ENCODE measurements at places on chromosomes 11 and 22.

DNA sequence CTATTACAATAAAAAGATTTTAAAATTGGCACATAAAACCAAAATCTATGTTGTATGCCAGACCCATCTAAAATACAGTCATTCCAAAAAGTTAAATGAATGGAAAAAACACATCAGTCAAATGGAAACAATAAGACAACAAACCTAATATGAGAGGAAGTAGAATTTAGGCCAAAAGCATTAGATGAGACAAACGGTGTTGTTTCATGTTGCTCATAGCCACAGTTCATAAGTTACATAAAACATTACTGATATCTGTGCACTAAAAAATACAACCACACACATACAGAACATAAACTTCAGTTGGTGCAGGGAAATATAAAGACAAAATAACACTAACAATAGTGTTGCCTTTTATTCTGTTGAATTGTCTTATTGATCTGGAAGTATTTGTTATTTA, 661.9 kb downstream of the CNTN5 start:
- no peak for DNase-seq

DNA sequence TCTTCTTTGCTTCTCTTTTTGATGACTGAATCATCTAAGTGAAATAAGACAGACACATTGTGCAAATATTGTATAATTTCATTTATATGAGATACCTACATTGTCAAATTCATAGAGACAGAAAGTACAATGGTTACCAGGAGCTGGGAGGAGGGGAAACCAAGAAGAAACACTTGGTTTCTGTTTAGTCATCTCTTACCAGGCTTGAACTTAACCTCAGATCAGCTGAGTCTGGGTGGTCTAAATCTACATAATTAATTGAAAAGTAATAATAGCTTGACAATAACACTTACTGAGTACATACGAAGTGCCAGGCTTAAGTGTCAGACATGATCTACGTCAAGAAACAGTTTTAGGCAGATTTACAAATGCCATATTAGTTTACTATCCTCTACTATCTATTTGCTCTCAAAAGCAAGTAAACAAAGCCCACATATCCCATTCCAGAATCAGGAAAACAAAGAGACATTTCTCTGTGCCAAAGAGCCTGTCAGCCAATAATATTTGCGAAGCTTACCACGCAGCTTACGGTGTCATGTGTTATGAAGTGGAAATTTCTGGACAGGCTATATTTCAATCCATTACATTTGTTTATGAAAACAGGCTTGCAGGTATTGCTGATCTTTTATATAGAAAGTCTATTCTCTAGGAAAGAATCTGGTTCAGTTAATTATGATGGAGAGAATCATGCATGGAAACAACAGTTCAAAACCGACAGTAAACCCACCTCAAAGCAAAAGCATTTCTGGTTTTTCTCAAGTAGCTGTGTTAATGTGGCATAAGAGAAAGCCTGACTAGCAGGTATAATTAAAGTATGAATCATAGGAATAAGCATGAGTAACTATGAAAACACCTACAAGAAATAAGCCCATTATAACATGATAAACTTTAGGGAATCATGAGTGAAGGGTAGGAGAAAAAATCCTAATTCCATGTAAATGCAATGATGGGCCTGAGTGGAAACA, 2.7 kb upstream of the ARHGAP42 start:
- DNase-seq = no peak

DNA sequence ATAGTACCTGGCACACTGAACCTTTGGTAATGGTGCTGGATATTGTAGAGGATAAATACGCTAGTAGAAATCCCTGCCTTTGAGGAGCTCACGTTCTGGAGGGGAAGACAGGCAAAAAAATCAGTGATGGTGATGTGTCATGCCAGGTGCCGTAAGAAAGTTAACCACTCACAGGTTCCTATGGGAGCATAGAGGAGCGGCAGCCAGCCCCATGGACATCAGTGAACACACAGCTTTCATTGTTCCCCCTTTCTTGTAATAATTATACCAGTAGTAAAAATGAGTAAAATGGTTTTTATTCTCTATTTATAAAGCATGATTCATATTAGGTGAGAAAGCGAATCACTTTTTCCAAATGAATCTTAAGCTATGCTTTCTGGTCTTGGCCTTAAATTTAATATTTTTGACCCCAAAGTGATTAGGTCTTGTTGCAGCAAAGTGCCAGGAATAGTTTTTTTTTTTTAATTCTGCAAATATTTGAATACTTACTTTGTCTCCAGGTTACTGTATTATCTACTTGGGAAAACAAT, 57.9 kb downstream of the UVRAG start:
- no peak for DNase-seq

- no peak for DNase-seq
Measured at GRCh38 chr22:35605369-35605680, 11.8 kb downstream of the MB start.

DNA sequence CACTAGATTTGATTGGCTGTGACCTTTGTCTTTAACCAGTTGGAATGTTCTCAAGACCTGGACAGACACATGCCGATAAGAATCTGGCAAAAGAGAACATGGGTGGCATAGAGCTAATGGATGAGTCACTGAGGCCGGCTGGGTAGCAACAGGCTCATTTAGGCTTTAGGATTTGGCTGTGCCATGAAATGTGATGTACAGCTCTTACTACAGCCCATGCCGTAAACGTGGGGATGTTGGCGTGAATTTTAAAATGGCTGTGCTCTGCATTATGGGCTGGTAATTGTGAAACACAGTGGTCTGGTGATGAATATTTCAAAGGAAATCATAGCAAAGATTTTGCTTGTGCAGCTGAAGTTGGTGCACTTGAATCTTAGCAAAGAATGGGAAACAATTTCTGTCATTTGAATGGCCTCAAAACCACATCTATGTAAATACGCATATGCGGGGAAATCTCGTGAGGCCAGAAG, 332.4 kb downstream of the TBC1D22A start:
- no peak for DNase-seq

DNA sequence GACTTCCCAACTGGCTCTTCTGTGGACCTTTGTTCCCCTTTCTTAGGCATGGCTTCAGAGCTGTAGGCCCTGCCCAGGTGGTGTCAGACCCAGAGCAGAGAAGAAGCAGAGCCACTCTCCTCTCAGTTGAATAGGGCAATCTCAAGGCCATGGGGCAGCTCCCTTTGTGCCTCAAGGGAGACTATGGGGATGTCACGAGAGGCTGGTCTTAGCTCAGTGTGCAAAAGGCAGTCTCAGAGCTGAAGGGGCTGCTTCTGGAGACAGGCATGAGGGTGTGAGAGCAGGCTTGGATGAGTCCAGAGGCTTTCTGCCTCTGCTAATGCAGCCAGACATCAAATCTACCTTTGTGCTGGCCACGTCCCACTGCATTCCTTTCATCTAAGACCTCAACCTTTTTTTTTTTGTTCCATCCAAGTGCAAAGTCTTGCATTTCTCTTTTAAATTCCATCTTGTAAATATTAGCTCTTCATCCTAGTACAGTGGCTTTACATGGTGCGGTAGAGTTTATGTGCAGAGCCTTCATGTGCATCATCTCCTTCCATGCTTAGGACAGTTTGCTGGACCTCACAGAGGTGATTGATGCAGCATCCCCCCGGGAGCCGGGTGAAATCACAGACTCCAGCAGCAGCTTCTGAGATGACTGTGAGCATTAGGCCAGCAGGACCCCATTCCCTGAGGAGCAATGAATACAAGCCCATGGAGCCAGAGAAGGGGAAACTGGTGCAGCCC, 34.2 kb upstream of the FCHSD2 start:
- DNase-seq = no peak

GRCh38 chr11:88327462-88328143, 9.9 kb downstream of the CTSC start:
- no peak for DNase-seq

GRCh38 chr11:65423516-65424204, 1.1 kb downstream of the NEAT1 start:
- DNase-seq = no peak
